ENCODE measurements at places on chromosomes 1 and 21. TPM values are rescaled to one million over a fixed set of nuclear protein-coding genes. Genes with fewer than 3 reads are reported as not detected.

The RIIAD1 gene
- total RNA-seq: not detected

The LIN28A gene
- total RNA-seq: not detected

The OR2L8 gene
- total RNA-seq: 0.55 TPM

The CELF3 gene
- total RNA-seq: not detected

The CTBS gene
- total RNA-seq: 20.0 TPM

The VHLL gene
- not detected for total RNA-seq

The ADGRL4 gene
- not detected for total RNA-seq

The OR14K1 gene
- total RNA-seq: not detected

The ESRRG gene
- total RNA-seq: not detected

DNA sequence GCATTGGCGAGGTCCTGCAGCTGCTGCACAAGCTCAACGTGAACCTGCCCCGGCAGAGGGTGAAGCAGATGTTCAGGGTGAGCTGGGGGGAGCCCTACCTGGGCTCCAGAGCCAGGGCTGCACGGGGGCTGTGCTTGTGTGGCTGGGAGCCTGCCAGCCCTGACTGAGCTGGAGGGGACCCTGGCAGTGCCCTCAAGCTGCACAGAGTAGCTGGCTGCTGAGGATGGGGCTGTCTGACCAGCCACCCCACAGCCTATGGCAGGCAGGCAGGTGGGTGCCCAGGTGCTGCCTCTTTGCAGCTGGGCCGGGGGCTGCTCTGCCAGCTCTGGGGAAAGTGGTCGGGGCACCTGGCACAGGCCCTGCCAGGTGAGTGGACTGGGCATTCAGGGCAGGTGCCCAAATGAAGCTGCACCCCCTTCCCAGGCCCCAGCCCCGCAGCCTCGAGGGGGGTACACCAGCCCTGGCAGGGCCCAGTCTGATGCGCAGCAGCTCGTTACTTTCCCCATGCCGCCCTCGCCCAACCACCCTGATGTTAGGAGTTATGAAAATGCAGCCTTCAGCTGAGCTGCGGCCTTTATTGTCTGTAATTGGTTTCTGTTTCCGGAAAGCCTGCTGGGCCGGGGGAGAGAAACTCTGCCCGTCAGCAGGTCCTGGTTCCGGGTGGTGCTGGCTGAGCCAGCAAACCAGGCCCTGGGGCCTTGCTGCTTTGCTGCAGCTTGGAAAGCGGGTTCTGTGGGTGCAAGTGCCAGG is 4.3 kb downstream of the PLCH2 start:
- no peak overlapping the region for H3K27ac ChIP-seq
- H3K36me3 ChIP-seq: no peaks in the 10 kb centered on the region
- no peak for DNase-seq
- no peaks in the 10 kb centered on the region for H3K27me3 ChIP-seq

DNA sequence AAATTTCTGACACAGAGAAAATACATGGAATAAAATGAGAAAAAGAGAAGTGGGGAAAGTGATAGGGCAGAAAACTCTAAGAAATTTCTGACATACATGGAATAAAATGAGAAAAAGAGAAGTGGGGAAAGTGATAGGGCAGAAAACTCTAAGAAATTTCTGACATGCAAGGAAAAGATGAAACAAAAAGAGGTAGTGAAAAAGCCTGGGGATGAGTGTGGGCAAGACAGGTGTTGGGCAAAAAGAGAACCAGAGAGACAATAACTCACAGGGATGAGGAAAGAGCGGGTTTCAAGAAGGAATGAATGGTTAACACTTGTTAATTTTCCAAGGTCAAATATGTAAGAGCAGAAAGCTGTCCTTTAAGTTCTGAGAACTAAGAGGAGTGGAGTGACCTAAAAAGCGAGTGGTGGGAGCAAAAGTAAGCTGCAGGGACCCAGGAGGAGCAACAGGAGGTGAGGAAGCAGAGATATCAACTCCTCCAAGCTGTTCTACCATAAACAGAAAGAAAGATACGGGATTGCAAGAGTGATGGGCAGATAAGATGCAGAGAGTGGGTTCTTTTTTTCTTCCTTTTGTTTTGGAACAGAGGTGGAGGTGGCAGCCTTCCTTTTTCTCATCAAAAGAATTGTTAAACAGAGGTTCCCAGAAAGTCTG is 29.9 kb upstream of the EXO1 start:
- H3K4me3 ChIP-seq: no peak overlapping the region
- H3K36me3 ChIP-seq: no peaks in the 10 kb centered on the region
- no peaks in the 10 kb centered on the region for H3K4me1 ChIP-seq
- H3K27ac ChIP-seq: no peak overlapping the region
- no peak for DNase-seq

GRCh38 chr1:107750364-107750959 is 214.5 kb downstream of the VAV3 start:
- no peak for DNase-seq
- no peaks in the 10 kb centered on the region for H3K4me1 ChIP-seq
- no peak overlapping the region for H3K27ac ChIP-seq
- no peaks in the 10 kb centered on the region for H3K27me3 ChIP-seq
- no peaks in the 10 kb centered on the region for H3K36me3 ChIP-seq

DNA sequence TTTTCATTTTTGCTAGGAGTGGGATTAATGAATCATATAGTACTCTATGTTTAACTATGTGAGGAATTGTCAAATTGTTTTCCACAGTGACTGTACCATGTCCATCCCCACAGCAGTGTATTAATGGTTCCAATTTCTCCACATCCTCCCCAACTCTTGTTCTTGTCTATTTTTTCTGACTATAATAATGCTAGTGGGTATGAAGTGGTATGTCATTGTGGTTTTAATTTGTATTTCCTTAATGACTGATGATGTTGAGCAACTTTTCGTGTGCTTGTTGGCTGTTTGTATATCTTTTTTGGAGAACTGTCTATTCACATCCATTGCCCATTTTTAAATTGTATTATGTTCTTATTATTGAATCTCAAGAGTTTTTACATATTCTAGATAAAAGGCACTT is 10.0 kb upstream of the KPRP start:
- no peak overlapping the region for H3K27ac ChIP-seq
- H3K36me3 ChIP-seq: no peaks in the 10 kb centered on the region
- peaks cover 14% of the 10 kb centered on the region for H3K27me3 ChIP-seq
- no peaks in the 10 kb centered on the region for H3K4me1 ChIP-seq
- no peak for DNase-seq

DNA sequence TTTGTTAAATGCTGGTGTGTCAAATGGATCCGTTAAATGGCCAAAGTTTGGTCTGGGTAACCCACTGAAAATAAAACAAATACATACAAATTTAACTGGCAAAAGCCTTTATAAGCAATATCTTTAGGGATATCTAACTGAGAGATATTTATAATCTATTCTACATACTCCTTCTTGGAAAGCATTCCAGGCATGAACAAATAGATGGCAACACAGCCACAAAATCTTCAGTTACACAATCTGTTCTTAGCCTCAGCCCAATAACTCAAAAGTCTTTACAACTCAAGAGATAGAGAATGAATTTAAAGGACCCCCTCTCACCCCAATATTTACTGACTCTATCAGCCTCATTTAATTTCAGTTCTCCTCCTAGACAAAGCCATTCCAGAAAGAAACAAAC is 58.7 kb downstream of the NRDC start:
- H3K36me3 ChIP-seq: peaks cover 39% of the 10 kb centered on the region
- no peaks in the 10 kb centered on the region for H3K4me1 ChIP-seq
- H3K4me3 ChIP-seq: no peak overlapping the region
- no peak overlapping the region for H3K27ac ChIP-seq
- DNase-seq: no peak
- no peaks in the 10 kb centered on the region for H3K27me3 ChIP-seq

DNA sequence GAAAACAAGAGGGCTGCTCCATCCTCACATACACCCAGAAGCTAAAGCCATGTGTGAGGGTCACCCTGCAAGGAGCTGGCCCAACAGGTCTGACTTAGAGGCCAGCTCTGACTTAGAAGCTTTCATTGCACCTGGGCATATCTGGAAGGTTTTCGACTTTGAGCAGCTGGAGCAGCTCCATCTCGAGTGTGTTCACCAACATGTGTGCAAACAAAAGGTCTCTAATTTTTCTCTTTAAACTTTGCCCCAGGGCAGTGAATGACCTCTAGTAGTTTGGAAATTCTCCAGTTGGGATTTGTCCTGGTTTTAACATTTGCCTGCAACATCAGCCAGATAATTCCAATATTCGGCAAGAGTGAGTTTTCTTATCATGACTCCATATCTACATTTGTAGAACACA is 108.3 kb downstream of the TNR start:
- no peak overlapping the region for H3K27ac ChIP-seq
- H3K4me3 ChIP-seq: no peak overlapping the region
- DNase-seq: no peak
- no peaks in the 10 kb centered on the region for H3K27me3 ChIP-seq

GRCh38 chr1:234765672-234766071 is 155.7 kb upstream of the IRF2BP2 start:
- H3K27ac ChIP-seq: no peak overlapping the region
- no peaks in the 10 kb centered on the region for H3K27me3 ChIP-seq
- no peaks in the 10 kb centered on the region for H3K36me3 ChIP-seq
- H3K4me3 ChIP-seq: no peak overlapping the region
- H3K4me1 ChIP-seq: peaks cover 42% of the 10 kb centered on the region
- DNase-seq: no peak

- no peaks in the 10 kb centered on the region for H3K36me3 ChIP-seq
- H3K27ac ChIP-seq: no peak overlapping the region
- DNase-seq: no peak
- no peaks in the 10 kb centered on the region for H3K4me1 ChIP-seq
- H3K27me3 ChIP-seq: no peaks in the 10 kb centered on the region
These were observed 57.9 kb upstream of the CR2 start for GRCh38 chr1:207396168-207396746.

DNA sequence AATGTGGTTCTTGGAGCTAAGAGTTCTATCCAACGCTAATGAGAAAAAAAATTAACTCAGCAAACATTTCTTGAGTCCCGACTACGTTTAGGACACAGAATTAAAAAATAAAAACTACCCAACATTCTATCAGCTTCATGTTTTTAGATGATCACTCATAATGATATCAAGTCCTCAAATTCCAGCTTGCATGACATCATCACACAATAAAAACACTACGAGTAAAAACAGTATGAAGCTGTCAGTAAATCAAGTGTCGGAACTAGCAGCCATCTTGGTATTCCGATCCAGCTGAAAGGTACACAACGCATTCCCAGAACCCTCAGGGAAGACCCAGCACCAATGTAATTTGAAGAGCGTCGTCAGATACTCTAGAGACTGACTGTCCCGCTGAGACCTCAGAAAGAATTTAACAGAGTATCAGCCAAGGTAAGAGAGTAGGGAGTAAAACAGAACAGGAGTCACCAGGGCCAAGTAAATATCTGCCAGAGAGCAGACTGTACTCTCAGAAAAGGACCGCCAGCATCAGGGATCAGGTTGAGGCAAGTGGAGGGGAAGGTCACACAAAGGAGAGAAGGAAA is 57.0 kb downstream of the NRIP1 start:
- peaks cover 3% of the 10 kb centered on the region for H3K36me3 ChIP-seq
- no peaks in the 10 kb centered on the region for H3K27me3 ChIP-seq
- no peak overlapping the region for H3K27ac ChIP-seq

DNA sequence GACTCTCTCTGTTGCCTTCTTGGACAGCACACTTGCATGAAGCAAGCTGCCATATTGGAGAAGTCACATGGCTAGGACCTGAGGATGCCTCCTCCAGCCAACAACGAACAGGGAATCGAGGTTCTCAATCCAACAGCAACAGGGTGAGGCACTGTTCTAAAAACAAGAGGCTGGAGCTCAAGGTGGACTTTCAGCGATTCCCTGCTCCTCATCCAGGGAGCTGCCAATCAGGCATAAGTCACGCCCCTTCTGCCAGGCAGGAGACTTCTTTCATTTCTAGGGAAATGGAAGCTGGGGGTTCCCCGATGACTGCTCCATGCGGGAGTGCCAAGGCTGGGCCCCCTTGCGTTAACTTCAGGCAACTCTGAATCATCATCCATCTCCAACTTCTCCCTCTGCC is 22.7 kb upstream of the IFNAR1 start:
- no peaks in the 10 kb centered on the region for H3K36me3 ChIP-seq
- H3K4me1 ChIP-seq: peaks cover 40% of the 10 kb centered on the region
- no peak overlapping the region for H3K27ac ChIP-seq
- H3K27me3 ChIP-seq: no peaks in the 10 kb centered on the region
- H3K4me3 ChIP-seq: no peak overlapping the region

DNA sequence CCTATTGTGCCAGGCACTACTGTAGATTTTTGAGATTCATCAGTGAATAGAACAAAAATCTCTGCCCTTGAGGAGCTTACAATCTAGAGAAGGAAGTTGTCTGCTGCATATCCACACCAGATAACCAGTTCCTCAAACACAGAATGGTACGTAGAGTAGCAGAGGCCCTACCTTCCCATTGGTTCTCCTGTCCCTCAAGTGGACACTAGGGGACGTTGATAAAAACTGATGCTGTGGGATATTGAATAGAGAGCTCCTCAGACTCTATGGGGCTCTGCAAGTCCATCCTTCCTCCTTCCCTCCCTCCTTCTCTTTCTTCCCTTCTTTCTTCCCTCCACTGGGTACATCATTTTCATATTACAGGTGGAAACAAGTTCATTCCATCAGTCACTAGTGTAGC is 371.3 kb downstream of the PBX1 start:
- no peaks in the 10 kb centered on the region for H3K36me3 ChIP-seq
- DNase-seq: no peak
- no peak overlapping the region for H3K4me3 ChIP-seq

GRCh38 chr1:28104866-28105467 is 16.6 kb upstream of the EYA3 start:
- H3K27ac ChIP-seq: no peak overlapping the region
- no peaks in the 10 kb centered on the region for H3K27me3 ChIP-seq
- H3K4me1 ChIP-seq: no peaks in the 10 kb centered on the region
- H3K4me3 ChIP-seq: no peak overlapping the region
- DNase-seq: no peak
- H3K36me3 ChIP-seq: no peaks in the 10 kb centered on the region

DNA sequence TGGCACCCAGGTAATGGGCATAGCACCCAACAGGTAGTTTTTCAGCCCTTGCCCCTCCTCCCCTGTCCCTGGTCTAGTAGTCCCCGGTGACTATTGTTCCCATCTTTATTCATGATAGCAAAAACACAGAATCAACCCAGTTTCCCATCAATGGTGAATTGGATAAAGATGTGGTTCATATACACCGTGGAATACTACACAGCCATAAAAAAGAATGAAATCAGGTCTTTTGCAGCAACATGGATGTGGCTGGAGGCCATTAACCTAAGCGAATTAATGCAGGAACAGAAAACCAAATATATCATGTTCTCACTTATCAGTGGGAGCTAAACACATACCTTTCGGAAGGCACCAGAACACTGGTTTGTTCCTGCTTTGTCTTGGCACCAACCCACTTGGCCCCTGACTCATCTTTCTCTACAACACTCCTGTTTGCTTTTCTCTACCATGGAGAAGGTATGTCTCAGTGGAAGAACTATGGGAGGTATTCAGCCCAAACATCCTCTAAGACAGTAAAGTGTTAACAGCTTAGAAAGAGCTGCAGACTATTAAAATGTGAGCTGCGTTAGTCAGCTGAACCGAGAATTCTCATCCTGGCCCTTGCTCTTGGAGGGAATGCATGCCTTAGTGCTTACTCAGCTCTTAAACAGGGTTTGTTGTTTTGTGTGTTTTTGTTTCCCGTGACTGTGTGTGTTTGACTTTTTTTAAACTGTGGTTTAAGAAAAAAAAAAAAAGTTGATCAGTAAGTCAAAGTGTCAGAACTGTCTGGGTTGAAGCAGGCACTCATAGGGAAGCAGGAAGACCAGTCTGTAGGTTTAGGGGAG is 203.0 kb downstream of the TOMM20 start:
- H3K4me3 ChIP-seq: peak overlapping the region; percentile 43
- no peak for DNase-seq
- H3K4me1 ChIP-seq: peaks cover 60% of the 10 kb centered on the region
- H3K36me3 ChIP-seq: no peaks in the 10 kb centered on the region
- no peaks in the 10 kb centered on the region for H3K27me3 ChIP-seq

All from CD4-positive, alpha-beta T cell (primary cell).